ENCODE measurements at places on chromosomes 3 and 15.

GRCh38 chr3:105545051-105545450, 178.3 kb downstream of the ALCAM start:
- no peak for DNase-seq

DNA sequence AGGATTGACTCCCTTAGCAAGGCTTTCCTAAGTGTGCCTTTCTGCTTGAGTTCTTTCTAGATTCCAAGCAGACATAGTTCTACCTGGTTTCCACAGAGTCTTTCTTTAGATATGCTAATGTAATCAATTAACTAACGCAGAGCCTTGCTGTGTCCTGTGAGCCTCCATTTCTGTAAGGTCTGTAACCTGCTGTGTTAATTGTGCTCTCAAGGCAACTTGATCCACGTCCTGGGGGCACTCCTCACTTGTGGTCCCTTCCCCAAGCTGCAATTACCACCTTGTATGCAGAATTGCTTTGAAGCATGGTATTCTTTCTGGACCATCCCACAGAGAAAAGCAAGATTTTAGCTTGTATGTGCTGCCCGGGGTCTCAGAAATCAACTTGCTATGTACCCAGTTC, 29.5 kb upstream of the THSD4 start:
- DNase-seq = no peak

- peak; percentile 61 for DNase-seq
Observed at GRCh38 chr3:184234224-184234623, 4.8 kb downstream of the VWA5B2 start.

- DNase-seq = no peak
Observed at GRCh38 chr15:25884370-25884769, 21.2 kb upstream of the ATP10A start.

GRCh38 chr15:74400915-74401757, 32.6 kb downstream of the SEMA7A start:
- no peak for DNase-seq

DNA sequence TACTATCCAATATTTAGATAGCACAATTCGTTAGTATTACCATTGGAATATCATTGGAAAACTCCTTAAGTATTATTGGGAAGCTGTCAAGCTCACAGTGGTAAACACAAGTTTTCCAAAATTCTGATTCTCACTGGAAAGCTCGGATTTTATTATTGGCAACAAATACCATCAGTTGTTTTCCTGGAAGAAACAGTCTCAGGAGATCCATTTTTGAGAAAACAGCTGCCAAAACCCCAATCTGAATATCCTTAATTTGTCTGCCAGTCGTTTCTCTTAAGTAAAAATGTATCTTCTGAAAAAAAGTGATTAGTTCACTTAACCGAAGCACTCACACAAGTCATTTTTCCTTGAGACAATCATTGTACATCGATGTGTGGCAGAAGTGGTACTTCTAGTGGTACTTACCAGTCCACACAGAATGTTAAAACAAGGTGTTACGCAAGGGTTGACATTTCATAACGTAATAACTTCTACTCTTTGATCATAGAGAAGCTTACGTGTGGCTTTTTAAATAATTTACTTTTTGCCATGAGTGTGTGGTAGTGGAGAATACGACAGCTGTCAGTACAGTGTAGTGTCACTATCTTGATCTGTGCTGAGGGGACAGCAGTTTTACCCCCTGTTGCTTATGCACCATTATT, 74.9 kb downstream of the FAM43A start:
- DNase-seq = no peak

GRCh38 chr3:175287361-175287963, 428.3 kb downstream of the NAALADL2 start:
- DNase-seq = no peak
